Mucosa of gallbladder (tissue), 1 donor: ENCODE measurements at places on chromosomes 5 and 9. TPM values are rescaled to one million over a fixed set of nuclear protein-coding genes. Genes with fewer than 3 reads are reported as not detected.

The GM2A gene
- 38.1 TPM for total RNA-seq

The PCA3 gene
- total RNA-seq = not detected

The KLF4 gene
- 21.8 TPM for total RNA-seq

The SPATA31C1 gene
- not detected for total RNA-seq

The TLX3 gene
- total RNA-seq = not detected

The AGXT2 gene
- 6.6 TPM for total RNA-seq

The TEK gene
- total RNA-seq = 8.1 TPM

The CDX1 gene
- 0.29 TPM for total RNA-seq

The PCDHB5 gene
- total RNA-seq = 8.0 TPM

The PCDHB10 gene
- total RNA-seq = 2.5 TPM

The FAM153A gene
- total RNA-seq = 11.3 TPM

The SLC23A1 gene
- 17.0 TPM for total RNA-seq

The IFNK gene
- total RNA-seq = not detected

The DMRTA1 gene
- 3.4 TPM for total RNA-seq

The SLC28A3 gene
- total RNA-seq = 9.4 TPM

The TTC23L gene
- total RNA-seq = 1.6 TPM

The RNF180 gene
- total RNA-seq = 14.8 TPM

- DNase-seq = no peak
These were observed 78.1 kb downstream of the EDIL3 start for GRCh38 chr5:84306601-84307000.

GRCh38 chr9:72576087-72576486 lies 54.7 kb downstream of the TMC1 start:
- no peak for DNase-seq

- no peak for DNase-seq
These were observed 30.5 kb upstream of the EEIG1 start for GRCh38 chr9:128011071-128011817.

DNA sequence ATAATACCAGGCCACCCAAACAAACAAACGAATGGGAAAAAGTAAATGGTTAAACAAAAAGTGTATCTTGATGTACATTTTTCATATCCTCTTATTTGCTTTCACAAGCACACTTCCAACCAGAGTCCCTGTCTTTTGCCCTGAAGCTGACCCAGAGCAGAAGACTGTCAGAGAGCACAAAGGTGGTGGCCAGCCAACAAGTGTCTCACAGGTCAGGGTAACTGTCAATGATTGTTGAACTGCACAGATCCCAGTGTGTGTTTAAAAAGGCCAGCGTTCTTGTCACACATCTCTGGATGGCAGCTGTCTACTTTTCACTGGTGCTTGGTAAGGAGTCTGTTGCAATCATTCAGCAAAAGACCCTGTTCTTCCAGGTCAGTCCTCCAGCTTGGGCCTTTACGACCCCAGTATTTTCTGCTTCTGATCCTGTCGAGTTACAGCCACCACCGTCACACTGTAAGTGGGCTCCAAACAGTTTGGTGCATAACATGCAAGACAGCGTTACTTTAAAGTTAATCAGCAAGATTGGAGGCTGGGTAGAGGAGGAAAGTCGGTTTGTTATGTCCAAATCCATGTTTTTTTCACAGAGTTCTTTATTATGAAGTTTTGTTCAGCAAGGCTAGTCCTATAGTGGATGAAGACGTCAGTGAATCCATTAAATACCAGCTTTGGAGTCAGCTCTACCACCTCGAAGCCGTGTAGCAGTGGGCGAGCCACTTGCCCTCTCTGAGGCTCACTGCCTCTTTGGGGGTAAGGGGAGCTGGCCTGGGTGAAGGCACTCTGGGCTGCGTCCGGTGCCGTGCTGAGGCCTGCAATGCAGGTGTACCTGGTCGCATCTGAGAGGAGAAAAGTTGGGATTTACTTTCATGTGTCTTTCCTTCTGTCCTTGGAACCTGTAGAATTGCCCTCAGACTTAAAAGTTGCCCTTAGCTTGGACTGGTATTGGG lies 265.7 kb downstream of the AOPEP start:
- no peak for DNase-seq

DNA sequence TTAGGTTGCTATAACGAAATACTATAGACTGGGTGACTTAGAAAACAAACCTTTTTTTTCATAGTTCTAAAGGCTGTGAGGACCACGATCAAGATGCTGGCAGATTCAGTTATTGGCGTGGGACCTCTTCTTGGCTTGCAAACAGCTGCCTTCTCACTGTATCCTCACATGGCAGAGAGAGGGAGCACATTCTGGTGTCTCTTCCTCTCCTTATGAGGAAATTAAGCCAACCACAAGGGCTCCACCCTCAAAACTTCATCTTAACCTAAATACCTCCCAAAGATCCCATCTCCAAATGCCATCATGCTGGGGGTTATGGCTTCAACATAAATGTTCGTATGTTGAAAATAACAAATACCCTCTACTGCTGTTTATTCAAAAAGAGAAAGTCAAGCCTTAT lies 197.1 kb downstream of the CEMIP2 start:
- DNase-seq = no peak

GRCh38 chr9:4062966-4063365 lies 236.9 kb downstream of the GLIS3 start:
- DNase-seq = no peak

GRCh38 chr5:76867827-76868693 lies 18.2 kb downstream of the S100Z start:
- peak; percentile 74 for DNase-seq

GRCh38 chr5:56732121-56732520 lies 83.2 kb upstream of the MAP3K1 start:
- no peak for DNase-seq

DNA sequence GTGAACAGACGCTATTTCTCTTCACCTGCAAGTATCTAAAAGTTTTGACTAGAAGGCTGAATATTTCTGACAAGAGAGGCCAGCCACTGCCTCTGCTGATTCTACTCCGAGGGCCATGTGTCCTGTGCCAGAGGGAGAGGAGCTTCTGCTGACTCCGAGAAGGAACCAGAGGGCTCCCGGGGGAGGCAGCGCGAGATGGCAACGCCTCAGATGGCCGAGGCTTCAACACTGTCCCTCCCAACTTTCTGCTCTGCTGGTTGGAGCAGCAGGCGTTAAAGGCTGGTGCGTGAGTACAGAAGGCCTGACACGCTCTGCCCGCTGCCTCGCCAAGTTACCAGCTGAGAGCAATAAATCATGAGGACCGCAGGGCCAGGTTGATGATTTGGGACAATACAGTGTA lies 178.8 kb downstream of the GAPVD1 start:
- DNase-seq = no peak

- peak; percentile 91 for DNase-seq
These were observed 14.9 kb upstream of the FGFR4 start for GRCh38 chr5:177071666-177072385.

DNA sequence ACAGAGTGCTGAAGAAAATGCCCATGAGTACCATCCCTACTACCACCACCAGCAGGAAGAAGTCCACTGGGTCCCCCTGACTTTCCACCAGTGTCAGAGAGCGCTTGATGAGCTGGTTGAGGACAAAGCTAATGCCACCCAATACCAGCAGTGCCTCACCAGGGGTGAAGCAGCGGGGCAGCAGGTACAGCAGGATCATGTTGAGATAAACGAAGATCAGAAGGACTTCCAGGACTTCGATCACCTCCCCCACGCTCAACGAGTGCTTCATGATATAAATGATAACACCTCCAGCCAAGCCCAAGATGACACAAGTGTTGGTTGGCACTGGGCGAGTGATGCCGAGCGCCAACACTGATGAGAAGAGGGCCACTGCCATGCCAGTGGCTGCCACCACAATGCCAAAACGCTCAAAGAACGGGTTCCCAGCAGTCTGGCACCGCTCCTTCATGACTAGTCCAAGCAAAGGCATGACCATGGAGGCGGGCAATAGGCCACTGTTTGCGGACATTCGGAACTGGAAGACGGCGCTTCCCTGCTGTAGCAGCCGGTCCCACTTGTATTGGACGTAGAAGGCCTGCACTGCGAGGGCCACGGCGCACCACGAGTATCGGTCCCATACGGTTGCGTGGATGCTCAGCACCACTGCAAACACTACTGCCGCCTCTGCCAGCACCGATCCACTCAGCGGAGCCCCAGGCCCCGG lies 679 bp downstream of the DOLK start:
- DNase-seq = peak; percentile 18

DNA sequence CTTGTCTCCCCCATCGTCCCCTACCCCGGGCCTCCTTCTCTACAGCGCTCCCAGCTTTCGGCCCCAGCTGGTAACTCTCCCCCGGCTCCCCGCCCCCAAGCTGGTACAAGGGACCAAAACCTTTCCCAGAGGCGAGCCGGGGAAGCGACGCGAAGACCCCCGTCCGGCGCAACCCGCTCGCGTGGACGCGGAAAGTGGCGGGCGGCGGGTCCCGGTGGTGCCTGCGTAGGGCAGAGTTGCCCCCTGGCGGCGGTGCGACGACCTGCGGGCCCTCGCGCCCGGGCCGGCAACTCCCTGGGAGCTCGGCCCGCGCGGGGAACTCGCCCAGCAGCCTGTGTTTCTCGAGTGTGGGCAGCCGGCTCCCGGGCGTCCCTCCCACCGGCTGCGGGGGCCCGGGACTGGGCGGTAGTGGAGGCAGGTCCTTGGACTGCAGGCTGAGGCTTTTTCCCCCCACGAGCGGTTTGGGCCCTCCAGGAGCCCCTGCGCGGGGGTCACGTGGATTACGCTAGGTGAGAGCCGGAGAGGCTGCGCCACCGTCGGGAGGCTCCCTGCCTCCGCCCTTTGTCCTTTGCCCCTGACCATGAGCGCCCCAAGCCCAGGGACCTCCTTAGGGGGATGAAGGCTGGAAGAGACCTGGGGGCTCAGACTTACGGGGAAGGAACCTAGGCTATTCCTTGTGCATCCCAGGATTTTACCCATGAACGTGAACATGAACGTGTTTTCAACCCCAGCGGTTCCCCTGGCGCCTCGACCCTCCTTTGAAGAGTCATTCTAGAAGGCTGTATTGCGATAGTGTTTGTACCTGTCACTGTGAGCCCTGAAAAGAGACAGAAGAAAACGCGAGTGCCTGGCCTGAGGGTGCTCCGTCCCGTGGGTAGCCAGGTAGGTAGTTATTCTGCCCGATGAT lies 2.9 kb upstream of the FOXD1 start:
- DNase-seq = peak; percentile 52

DNA sequence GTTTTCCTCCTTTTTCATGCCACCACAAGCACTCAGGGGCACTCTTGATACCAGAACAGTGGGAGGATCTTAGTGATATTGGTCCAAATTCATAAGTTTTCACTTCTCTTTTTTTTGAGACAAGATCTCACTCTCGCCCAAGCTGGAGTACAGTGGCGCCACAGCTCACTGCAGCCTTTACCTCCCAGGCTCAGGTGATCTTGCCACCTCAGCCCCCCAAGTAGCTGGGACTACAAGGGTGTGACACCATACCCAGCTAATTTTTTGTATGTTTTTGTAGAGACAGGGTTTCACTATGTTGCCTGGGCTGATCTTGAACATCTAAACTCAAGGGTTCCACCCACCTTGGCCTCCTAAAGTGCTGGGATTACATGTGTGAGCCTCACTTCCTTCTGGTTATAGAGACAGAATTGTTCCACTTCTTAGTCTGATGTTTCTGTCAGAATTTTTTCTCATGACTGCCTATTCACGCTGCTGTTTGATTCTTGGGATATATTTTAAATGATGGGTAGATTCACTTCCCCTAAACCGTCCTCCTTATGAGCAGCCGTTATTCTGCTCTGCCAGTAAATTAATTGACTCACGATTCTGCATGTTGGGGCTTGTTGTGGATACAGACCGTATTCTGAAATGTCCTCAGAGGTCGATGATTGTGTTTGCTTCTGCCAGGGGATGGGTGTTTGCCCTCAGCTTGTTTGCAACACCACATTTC lies 30.8 kb downstream of the MTAP start:
- DNase-seq = no peak

- no peak for DNase-seq
These were observed 1363.9 kb downstream of the MAT2B start for GRCh38 chr5:164869325-164869724.

GRCh38 chr5:153135411-153135810 lies 355.1 kb upstream of the GRIA1 start:
- no peak for DNase-seq

GRCh38 chr9:17725399-17726010 lies 146.6 kb downstream of the SH3GL2 start:
- DNase-seq = no peak

- no peak for DNase-seq
These were observed 88.6 kb downstream of the NIPBL start for GRCh38 chr5:36965179-36965578.

DNA sequence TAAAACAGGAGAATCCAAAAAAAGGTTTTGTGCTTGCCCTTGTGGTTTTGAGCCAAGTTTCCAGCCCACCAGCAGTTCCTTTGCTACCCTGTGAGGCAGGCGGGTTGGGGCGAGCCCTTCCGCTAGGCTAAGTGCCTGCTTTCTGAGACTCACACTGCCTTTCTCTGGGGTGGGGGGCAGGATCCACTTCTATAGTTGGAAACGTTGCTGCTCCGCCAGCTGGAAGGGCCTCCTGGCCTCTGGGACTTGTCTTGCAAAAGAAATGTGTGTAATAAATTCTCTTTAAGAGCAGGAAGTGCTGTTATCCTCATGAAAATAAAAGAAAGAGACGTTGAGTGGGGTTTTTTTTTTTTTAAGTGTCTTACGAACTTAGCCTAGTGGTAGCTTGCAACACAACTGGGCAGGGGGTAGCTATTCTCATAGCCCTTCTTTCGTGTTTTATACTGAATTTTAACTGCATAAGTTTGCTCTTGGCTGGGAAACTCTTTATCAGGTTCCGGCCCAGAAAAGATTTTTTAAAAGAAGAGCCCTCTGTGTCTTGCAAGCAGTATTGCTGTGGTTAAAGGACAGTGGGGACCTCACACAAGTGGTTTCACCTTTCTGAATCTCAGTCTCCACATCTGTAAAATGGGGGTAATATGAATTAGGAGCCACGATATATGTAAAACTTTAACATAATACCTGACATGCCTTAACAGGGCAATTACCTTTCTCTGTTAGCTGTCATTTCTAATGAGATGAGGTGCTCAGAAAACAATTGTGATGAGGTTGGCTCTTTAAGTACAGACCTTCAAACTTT lies 19.8 kb downstream of the JADE2 start:
- DNase-seq = peak; percentile 63

DNA sequence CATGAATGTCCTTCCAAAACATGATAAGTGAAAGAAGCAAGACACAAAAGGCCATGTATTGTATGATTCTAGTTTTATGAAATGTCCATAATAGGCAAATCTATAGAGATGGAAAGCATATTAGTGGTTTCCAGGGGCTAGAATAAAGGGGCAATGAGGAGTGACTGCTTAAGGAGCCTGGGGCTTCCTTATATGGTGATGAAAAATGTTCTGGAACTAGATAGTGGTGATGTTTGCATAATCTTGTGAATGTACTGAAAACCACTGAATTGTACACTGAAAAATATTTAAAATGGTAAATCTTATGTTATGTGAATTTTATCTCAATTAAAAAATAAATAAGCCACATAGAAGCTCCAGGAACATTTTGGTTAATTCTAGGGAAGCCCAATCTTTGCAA lies 144.4 kb upstream of the ANKRD55 start:
- DNase-seq = no peak

GRCh38 chr5:170247363-170247762 lies 14.6 kb downstream of the C5orf58 start:
- DNase-seq = no peak

- no peak for DNase-seq
These were observed 51.9 kb upstream of the SNAPC3 start for GRCh38 chr9:15370466-15371447.
